NCI-H2171 treated with DMSO at 0.1 percent for 48 hours (cell line): ENCODE measurements at places on chromosomes 16 and 17.

DNA sequence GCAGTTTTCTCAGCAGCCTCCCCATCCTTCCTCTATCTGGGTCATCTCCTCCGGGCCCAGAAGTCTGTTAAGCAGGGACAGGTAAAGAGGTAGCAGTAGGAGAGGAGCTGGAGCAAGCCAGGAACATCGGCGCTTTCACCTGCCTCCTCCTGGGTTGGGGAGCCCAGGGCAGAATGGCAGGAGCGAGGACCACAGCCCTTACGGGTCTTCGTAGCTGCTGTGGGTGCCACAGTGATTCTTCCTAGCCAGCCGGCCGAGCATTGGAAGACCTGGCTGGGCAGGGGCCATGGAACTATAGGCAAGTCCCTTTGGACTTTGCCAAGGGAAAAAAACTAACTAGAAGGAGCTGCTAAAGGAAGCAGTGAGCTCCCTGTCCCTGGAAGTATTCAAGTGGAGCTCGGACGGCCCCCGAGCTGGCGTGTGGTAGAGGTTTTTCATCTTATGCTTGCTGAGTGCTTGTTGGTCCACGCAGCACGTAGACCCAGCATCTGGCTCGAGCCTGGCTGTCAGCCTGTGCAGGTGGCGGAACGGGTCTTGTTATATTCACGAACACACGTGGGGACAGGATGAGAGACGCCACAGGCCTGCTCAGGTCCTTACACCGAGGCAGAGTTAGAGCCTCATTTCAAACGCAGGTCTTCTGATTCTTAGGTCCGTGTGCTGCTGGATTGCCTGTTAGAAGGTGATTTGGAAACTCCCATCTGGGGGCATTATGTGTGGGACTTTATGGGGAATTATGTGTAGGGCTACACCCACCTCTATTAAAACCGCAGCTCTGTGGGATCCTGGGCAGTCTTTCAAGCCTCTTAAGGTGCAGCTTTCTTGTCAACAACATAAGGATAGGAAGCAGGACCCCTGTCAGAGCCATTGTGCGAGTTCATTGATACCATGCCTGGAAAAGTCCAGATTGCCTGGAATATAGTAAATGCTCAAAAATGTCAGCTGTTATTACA lies 54.8 kb downstream of the OR1D5 start:
- DNase-seq = no peak

DNA sequence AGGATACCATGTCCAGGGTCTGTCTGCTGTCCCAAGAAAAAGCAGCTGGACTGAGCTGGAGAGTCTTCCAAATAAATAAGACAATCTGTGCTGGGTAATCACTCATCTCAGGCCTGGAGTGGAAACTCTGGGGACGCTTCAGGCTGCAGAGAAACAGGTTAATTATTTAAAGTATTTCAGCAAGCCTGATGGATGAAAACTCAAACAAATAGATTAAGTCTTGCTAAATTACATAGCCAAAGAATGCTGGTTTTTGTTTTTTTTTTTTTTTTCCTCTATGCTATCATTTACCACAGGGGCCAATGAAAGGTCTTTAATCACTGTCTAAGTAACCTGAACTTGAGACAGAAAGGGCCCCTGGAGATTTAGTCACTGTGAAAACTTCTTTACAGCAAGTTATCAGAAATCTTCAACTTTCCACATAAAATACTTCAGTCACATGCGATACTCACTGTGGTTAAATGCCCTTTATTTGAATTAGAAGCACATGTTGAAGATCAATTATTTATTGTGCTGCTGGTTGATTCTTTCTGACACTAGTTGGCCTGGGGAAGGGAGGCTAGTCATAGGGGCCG lies 31.0 kb upstream of the KCNJ2 start:
- DNase-seq = no peak

- no peak for DNase-seq
Observed at GRCh38 chr16:1691956-1692355, 13.9 kb downstream of the JPT2 start.

- DNase-seq = no peak
Observed at GRCh38 chr17:83189044-83190003, 109.9 kb downstream of the METRNL start.

DNA sequence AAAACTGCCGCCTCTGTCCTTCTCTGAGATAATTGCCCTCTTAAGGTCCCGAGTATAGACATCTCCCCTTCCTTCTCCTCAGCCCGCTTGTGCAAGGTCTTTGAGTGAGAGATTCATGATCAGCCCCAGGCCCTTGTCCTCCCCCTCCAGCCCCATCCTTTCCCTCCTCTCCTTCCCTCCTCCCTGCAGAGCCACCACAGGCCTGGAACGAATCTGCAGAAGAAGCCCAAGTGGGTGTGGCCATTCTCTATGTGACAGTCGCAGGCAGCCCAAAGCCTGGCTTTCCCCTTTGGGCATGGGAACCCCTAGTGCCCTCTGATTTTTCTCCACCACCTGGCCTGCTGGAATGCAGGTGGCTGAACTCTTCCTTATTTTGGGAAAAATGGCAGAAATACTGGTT lies 7.2 kb upstream of the NDRG4 start:
- peak; percentile 50 for DNase-seq
